Right cardiac atrium (tissue), 5 donors: ENCODE measurements at places on chromosomes 2 and 18. TPM values are rescaled to one million over a fixed set of nuclear protein-coding genes. Genes with fewer than 3 reads are reported as not detected.

FOXD4L1 gene
- 0.07 TPM for polyA plus RNA-seq

AGXT gene
- polyA plus RNA-seq: 0.14 TPM

CAPN14 gene
- polyA plus RNA-seq: 0.07 TPM

SERPINB4 gene
- polyA plus RNA-seq: not detected

STARD6 gene
- polyA plus RNA-seq: not detected

SH2D6 gene
- 0.29 TPM for polyA plus RNA-seq

GALNT14 gene
- 0.25 TPM for polyA plus RNA-seq

RPIA gene
- polyA plus RNA-seq: 13.5 TPM

BCL2L11 gene
- polyA plus RNA-seq: 6.2 TPM
